ENCODE measurements at places on chromosomes 4 and X. TPM values are rescaled to one million over a fixed set of nuclear protein-coding genes. Genes with fewer than 3 reads are reported as not detected.

SEPSECS gene
- 12.9 TPM for total RNA-seq

NPY5R gene
- not detected for total RNA-seq

RPA4 gene
- 0.91 TPM for total RNA-seq

MAEA gene
- 63.9 TPM for total RNA-seq

NSG1 gene
- 3.4 TPM for total RNA-seq

GPR173 gene
- total RNA-seq, result not detected

NPY2R gene
- not detected for total RNA-seq

NDNF gene
- 0.16 TPM for total RNA-seq

P2RY8 gene
- 109 TPM for total RNA-seq

AKAP4 gene
- not detected for total RNA-seq

MAGEE1 gene
- 2.9 TPM for total RNA-seq

GJB1 gene
- not detected for total RNA-seq

TRPC3 gene
- 2.1 TPM for total RNA-seq

DDX53 gene
- total RNA-seq, result not detected

PLS3 gene
- 0.79 TPM for total RNA-seq

DMRTC1B gene
- not detected for total RNA-seq

CCDC110 gene
- not detected for total RNA-seq

SYNPO2 gene
- 0.89 TPM for total RNA-seq

CFI gene
- not detected for total RNA-seq

PNMA6A gene
- total RNA-seq, result 0.35 TPM

LEF1 gene
- total RNA-seq, result 30.6 TPM

PTPN13 gene
- 0.37 TPM for total RNA-seq

KIAA1210 gene
- not detected for total RNA-seq

TDO2 gene
- not detected for total RNA-seq

PHOX2B gene
- total RNA-seq, result not detected

SYP gene
- total RNA-seq, result 1.9 TPM

CFP gene
- 4.0 TPM for total RNA-seq

NAP1L2 gene
- total RNA-seq, result 1.6 TPM

CT45A3 gene
- total RNA-seq, result not detected

MAGEC3 gene
- not detected for total RNA-seq

FATE1 gene
- total RNA-seq, result not detected

KCNE5 gene
- 0.30 TPM for total RNA-seq

HSFX2 gene
- 0.53 TPM for total RNA-seq

PITX2 gene
- total RNA-seq, result not detected

CCKAR gene
- not detected for total RNA-seq

SLC4A4 gene
- 2.5 TPM for total RNA-seq

PNMA3 gene
- total RNA-seq, result 2.2 TPM

RNF175 gene
- total RNA-seq, result not detected

OPRPN gene
- total RNA-seq, result not detected

BEX5 gene
- total RNA-seq, result 2.1 TPM

CLDN22 gene
- total RNA-seq, result not detected
